ENCODE measurements at places on chromosomes 16 and 17.
A peak's percentile ranks its signal among the peaks of the same experiment; 100 is the strongest.

DNA sequence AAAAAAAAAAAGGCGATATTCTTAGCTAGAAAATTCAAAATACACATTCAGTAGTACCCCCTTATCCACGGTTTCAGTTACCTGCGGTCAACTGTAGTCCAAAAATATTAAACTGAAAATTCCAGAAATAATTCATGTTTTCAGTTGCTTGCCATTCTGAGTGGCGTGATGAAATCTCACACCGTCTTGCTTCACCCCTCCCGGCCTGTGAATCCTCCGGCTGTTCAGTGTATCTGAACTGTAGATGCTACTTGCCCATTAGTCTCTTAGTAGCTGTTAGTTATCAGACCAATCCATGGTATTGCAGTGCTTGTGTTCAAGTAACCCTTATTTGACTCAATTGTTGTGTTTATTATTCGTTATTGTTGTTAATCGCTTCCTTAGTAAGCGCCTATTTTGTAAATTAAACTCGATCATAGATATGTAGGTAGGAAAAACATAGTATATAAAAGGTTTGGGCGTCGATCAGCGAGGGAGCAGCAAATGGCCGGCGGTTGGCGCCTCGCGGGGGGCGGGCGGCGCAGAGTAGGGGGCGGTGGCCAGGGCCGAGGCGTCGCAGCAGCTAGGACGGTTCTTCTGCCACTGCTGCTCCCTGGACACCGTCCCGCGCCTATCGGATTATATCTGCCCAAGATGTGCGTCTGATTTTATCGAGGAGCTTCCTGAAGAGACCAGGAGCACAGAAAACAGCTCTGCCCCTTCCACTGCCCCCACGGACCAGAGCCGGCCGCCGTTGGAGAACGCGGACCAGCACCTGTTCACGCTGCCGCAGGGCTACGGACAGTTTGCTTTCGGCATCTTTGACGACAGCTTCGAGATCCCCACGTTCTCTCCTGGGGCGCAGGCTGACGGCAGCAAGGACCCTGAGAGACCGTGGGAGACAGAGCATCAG is 39.8 kb upstream of the AKAP1 start:
- DNase-seq: no peak

DNA sequence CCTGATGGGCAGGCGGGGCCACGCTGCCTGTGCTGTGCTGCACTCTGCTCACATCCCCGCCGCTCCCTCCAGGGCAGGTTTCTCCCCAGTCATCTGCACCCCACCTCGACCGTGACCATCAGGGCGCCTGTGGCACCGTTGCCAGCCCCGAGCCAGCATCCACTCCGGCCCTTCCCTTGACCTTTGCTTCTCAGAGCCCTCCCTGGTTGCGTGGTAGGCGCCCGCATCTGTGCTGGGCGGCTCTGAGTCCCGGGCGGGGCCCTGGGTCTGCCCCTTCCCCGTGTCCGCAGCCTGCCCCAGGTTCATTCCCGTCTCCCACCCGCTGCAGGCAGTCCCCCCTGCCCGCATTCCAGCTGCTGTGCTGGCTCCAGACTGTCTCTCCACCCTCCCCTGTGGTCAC is 33.2 kb downstream of the ZNF750 start:
- DNase-seq: no peak

DNA sequence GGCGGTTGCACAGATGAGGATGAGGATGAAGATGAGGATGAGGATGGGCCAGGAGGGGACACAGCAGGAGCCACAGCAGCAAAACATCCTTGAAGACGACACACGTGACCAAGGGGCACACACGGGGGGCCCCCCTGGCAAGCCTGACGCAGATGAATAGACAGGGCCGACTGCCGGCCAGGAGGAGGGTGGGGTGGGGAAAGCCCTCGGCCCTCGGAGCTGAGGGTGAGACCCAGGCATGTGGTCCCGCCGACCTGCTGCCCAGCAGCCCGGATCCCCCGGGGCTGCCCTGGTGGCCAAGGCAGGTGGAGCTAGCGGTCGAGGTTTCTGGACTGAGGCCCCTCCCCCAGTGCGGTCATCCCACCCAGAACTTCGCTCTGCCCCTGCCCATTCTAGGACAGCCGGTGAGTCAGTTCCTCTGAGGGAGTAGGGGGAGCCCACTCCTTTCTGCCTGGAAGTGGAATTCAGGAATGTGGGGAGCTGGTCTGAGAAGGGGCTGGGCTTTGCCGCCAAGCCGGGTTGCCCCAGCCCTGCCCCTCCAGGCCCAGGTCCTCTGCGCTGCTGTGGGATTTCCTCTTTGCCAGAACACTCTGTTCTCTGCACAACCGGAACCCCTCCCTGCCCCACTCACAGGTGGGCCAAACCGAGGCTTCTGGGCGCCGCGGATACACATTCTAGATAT is 9.9 kb downstream of the CYGB start:
- DNase-seq: no peak

DNA sequence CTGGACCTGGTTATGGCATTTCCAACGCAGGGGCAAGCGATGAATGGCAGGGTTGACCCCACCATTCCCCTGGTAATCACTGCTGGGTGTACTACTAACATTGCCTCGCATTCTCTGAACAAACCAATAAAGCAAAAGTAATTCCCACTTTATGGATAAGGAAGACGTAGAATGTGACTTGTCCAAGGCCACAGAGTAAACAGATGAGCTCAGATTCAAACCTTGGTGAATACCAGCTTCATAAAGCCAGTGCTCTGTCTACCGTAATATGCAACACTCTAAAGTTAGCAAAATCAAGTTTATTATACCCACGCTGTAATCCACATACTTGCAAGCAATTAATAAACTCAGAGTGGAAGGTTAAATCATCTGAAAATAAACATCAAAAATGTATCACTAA is 59.6 kb downstream of the ANKFY1 start:
- no peak for DNase-seq

DNA sequence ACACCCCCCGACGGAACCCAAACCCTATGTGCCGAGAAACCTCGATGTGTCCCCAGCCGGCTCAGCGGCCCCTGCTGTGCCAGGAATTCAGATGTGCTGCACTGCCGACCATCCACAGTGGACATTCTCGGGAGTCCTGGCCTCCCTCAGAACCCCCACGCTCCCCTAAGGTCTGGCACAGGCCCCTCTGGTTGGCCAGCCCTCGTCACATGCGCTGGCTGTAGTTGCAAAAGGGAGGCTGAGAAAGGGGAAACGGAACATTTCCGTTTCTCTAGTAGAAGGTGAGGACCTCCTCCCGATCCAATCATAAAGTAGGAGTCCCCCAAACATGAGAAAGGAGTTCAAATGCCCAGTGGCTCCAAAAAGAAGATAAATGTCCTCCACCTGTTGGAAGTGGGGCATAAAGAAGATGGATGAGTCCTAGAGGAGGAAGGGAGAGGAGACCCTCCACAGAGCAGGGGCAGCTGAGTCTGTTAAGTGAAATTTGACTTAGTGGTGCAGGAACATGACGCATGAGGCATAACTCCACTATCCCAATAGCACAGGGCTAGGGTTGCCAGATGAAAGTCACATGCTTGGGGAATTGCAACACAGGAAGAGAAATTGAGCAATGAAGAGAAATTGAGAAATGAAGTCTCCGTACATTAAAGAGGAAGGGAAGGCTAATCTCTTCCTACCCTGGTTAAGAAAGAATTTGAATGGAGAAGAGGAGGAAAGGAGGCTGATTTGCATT is 49.3 kb upstream of the WSB1 start:
- peak; percentile 85 for DNase-seq

DNA sequence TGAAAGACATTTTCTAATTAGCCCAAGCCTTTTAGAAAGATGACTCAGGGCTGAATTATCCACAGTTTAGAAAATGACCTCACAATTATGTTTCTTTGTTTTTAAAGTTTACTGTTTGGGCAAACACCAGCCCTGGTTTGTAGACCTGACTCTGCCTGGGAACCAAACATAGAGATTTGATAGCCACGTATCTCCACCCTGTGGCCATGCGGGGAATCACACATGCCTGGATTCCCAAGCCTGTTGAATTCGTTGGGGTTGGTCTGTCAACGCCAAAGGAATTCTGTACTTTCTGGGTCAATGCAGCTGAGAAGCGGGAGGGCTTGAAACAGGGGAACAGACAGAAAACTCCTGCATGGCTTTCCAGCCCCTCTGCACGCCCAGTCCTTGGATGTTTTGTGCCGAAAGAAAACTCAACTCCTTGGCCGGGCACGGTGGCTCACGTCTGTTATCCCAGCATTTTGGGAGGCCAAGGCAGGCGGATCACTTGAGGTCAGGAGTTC is 26.9 kb downstream of the CD300A start:
- DNase-seq: no peak

GRCh38 chr17:81924557-81925532 is 2.7 kb downstream of the MAFG start:
- DNase-seq: no peak

- no peak for DNase-seq
Observed at GRCh38 chr16:87819983-87820382, 49.3 kb downstream of the SLC7A5 start.

- DNase-seq: no peak
Observed at GRCh38 chr17:49162866-49163265, 30.3 kb downstream of the B4GALNT2 start.

GRCh38 chr17:31431852-31432658 is 40.6 kb downstream of the RAB11FIP4 start:
- DNase-seq: no peak

GRCh38 chr17:5354886-5355415 is 64.5 kb downstream of the NUP88 start:
- DNase-seq: no peak

- no peak for DNase-seq
Observed at GRCh38 chr16:22797551-22797950, 16.4 kb upstream of the HS3ST2 start.

DNA sequence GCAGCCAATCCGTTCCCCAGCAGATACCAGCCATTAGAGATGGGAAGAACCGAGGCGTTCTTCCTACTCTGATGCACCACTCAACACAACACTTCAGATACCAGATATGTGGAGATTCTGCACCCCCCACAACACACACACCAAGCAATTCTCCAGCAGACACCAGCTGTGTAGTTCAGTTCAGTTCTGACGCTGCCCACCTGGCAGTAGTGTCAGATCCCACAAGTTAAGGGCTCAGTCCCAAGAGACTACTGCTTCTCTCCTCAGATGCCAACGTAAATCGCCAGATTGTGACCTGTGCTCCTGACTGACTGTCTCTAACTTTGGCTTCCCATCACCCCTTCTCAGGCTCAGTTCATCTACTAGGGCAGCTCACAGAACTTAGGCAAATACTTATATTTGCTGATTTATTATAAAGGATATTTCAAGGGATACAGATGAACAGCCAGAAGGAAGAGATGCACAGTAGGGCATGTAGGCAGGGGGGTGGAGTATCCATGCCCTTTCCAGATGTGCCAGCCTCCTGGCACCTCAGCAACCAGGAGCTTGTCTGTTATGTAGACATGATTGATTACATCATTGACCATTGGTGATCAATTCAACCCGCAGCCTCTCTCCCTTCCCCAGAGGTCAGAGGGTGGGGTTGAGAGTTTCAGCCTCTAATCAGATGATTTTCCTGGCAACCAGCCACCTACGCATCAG is 110.6 kb downstream of the PRKCA start:
- no peak for DNase-seq

DNA sequence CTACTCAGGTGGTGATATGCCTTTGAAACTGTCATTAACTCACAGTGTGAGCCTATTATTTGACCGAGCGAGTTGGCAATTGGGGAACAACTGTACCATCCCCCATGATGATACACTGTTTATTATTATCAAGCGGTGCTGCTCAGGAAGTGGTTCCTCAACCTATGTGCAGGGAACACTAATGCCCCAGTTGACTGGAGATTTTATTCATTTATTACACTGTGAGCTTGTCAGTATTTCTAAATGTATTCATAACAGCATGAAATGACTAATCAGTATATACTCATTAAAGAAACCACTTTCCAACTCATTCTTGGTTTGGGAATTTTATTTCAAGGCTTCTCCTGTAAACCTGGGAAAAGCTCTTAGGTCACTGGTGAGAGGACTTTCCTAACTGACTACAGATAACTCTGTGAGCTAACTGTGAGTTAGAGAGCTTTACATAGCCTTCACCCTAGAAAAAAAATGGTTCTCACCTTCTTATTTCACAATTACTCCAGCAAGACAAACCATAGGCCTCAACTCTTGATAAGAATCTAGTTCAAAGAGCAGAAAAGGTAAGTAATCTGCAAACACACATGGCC is 42.4 kb downstream of the NXPH3 start:
- no peak for DNase-seq

- DNase-seq: no peak
Observed at GRCh38 chr16:16027728-16028310, 78.4 kb downstream of the ABCC1 start.

- DNase-seq: no peak
Observed at GRCh38 chr17:29760279-29761039, 137.7 kb upstream of the CORO6 start.

DNA sequence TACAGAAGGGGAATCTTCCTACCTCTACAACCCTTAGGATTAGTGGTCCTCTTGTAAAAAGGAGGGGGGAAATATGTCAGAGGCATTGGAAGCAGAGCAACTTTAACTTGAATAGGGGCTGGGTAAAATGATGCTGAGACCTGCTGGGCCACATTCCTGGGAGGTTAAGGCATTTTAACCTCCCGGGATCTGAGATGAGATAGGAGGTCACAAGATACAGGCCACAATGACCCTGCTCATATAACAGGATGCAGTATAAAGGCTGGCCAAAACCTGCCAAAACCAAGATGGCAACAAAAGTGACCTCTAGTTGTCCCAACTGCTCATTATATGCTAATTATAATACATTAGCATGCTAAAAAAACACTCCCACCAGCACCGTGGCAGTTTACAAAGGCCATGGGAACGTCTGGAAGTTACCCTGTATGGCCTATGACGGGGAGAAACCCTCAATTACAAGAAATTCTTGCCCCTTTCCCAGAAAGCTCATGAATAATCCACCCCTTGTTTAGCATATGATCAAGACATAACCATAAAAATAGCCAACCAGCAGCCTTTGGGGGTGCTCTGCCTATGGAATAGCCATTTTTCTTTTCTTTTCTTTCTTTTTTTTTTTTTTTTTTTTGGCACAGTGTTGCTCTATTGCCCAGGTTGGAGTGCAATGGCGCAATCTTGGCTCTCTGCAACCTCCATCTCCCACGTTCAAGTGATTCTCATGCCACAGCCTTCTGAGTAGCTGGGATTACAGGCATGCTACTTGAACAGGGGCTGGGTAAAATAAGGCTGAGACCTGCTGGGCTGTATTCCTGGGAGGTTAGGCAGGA is 6.2 kb upstream of the C1QTNF1 start:
- no peak for DNase-seq

- DNase-seq: peak; percentile 92
Observed at GRCh38 chr17:59842901-59843652, 49.7 kb downstream of the TUBD1 start.
